ENCODE measurements at places on chromosomes 11 and 22.
A peak's percentile ranks its signal among the peaks of the same experiment; 100 is the strongest.

GRCh38 chr11:94342250-94342649 is 37.9 kb downstream of the IZUMO1R start:
- DNase-seq, result no peak

- DNase-seq, result no peak
These were observed 47.2 kb upstream of the MMP7 start for GRCh38 chr11:102577723-102578122.

DNA sequence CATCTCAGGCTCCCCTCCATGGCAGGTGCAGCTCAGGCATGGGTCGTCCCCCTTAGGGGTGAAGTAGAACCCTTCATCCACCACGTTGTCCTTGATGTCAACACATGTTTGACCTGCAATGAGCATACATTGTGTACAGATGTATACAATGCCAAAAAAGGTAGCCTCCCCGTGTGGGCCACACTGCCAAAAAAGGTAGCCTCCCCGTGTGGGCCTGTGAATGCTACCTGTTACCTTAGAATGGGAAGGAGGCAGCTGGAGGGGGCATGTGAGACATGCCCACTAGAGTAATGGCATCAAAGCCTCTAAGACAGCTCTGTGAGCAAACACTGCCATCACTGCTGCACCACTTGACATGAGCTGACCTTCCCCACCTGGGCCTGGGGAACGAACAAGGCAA is 73.7 kb downstream of the DGCR2 start:
- no peak for DNase-seq

DNA sequence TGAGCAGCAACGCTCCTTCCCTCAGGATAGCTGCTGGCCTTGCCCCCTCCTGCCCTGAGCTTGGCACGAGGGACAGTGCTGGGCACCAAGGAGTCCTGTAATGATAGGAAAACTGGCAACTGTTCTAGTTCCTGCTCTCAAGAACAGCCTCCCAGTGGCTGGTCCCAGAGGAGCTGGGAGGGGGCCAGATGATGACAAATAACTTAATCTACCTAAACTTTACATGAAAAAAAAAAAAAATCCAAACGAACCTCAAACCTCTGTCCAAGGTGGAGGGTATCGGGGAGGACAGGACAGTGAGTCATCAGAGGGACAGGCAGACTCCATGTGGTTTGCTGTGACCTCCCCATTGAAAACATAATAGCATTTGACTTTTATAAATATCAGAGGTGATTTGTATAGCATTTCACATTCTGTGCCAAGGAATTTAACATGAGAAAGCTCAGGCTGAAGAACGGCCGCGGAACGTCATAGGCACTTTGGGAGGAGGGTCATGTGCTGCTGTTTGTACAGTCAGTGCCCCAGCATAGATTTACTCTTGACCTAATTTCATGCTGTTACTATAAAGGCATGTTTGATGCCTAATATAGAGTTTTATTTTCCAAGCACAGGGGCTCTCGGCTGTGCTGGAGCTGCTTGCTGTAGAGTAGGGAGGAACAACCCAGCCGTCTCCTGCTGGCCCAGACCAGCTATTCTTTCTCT is 98.2 kb upstream of the NNMT start:
- DNase-seq, result peak; percentile 83

- DNase-seq, result no peak
These were observed 29.7 kb upstream of the ST14 start for GRCh38 chr11:130129922-130130321.

GRCh38 chr11:58958500-58958899 is 19.2 kb downstream of the GLYATL1 start:
- peak; percentile 37 for DNase-seq

GRCh38 chr11:73649206-73649605 is 2.8 kb downstream of the PLEKHB1 start:
- no peak for DNase-seq

GRCh38 chr11:96713301-96713700 is 323.5 kb downstream of the JRKL start:
- DNase-seq, result no peak

DNA sequence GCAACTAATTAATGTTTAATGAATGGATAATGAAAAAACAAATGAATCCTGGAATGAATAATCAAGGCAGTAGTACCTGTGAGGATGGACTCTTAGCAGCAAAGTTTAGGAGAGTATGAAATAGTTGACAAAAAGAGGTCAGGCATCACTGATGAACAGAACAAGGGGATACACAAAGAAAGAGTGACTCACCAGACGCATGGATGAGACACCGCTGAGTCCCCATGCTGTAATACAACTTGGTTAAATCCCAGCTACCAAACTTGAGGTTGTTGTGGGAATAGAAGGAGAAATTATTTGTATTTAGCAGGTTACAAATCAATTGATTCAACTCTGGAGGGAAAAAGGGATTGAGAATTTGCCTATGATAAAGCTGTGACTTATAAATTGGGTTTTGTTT is 976.9 kb upstream of the TENM4 start:
- peak; percentile 25 for DNase-seq

- DNase-seq, result no peak
These were observed 2.4 kb upstream of the TTC17 start for GRCh38 chr11:43356336-43356735.

DNA sequence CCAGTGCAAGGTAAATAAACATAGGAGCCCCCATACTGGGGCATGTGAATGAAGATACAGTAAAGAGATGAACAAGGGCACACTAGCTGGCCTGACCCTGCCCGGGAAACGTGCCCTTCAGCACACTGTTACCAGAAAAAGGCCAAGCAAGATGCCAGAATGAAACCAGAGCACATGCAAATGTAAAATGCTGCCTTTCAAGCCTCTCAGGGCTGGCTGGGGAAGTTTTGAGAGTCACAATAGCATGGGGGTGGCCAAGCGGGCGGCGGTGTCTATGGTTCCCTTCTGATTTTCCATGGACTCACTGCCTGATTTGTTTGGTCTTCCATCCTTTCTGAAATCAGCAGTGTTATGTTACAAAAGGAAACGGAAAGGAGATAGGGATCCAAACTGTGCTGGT is 18.9 kb upstream of the SUSD2 start:
- DNase-seq, result no peak

DNA sequence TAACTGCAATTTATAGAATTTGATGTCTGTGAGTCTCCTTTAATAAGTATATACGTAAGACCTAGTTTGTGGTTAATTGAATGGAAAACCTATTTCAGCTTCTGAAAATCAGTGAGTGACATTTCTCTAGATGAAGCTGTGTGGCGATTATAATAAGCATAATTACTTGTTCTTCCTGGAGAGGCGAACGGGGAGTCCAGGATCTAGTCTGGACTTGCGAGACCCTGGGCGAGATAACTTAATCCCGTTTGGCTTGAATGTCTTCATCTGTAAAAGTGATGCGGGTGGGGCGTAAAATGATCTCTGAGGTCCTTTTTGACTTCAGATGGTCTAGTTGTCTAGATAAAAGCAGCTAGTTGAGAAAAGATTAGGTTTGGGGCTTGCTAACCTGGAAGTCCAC is 1.1 kb downstream of the PRRG4 start:
- no peak for DNase-seq

DNA sequence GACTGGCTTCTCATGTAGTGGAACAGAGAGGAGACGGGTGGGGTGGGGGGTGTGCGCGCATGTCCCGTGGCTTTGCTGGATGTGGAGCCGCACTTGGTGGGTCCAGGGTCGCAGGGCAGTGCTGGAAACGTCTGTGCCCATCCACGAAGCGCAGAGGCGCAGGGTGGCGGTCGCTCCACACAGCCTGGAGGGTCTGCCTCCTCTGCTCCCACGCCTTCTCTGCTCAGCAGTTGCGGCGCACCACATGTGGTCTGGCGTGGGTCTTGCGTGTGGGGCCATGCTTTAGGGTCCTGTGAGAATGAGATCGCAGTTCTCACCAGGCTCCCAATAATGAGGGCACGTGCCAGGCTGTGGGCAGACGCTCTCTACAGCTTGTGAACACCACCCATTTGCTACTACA is 50.7 kb downstream of the MUC6 start:
- DNase-seq, result no peak

- DNase-seq, result no peak
These were observed 4.4 kb downstream of the OTOG start for GRCh38 chr11:17551347-17552040.

- no peak for DNase-seq
These were observed 9.5 kb upstream of the GGA1 start for GRCh38 chr22:37599153-37599552.

- peak; percentile 49 for DNase-seq
These were observed 3.9 kb upstream of the TRIM34 start for GRCh38 chr11:5620651-5621521.

- DNase-seq, result no peak
These were observed 13.9 kb downstream of the CCDC157 start for GRCh38 chr22:30370641-30371230.

DNA sequence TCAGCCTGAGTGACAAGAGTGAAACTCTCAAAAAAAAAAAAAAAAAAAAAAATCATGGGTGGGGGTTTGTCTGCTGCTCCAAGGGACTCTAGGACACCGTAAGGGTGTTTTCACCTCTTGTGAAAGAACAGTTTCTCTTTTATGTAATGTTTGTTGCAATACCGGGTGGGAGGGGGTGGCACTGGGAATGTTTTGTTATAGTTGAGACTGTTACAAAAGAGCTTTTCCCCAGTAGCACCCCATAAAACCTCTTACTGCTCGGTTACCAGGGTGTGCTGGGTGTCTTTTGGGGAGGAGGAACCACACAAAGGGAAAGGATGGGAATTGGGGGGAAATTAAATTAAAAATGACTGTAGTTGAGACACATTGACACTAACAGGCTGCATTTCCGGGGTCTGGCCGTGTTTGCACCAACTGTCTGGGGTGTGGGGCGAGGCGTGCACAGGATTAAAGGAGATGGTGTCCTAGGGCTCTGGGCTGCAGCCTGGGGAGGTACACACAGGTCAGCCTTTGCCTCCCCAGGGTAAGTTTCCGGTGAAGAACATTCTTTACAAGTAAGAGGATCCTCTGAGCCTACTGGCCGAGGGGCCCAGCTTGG is 1.6 kb downstream of the NFAM1 start:
- no peak for DNase-seq

DNA sequence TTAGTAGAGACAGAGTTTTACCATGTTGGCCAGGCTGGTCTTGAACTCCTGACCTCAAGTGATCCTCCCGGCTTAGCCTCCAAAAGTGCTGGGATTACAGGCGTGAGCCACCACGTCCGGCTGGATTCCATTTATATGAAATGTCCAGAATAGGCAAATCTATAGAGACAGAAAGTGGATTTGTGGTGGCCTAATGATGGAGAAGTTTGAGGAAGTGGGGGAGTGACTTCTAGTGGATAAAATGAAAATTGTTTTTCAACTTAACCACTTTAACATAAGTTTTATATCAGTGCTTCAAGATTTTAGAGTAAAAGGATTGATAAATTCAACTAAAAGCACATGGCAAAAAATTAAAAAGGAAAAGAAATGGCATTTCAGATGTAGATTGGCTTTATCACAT is 66.2 kb downstream of the HIPK3 start:
- DNase-seq, result no peak

- peak; percentile 66 for DNase-seq
These were observed 33.8 kb downstream of the ZNF202 start for GRCh38 chr11:123707606-123708205.

DNA sequence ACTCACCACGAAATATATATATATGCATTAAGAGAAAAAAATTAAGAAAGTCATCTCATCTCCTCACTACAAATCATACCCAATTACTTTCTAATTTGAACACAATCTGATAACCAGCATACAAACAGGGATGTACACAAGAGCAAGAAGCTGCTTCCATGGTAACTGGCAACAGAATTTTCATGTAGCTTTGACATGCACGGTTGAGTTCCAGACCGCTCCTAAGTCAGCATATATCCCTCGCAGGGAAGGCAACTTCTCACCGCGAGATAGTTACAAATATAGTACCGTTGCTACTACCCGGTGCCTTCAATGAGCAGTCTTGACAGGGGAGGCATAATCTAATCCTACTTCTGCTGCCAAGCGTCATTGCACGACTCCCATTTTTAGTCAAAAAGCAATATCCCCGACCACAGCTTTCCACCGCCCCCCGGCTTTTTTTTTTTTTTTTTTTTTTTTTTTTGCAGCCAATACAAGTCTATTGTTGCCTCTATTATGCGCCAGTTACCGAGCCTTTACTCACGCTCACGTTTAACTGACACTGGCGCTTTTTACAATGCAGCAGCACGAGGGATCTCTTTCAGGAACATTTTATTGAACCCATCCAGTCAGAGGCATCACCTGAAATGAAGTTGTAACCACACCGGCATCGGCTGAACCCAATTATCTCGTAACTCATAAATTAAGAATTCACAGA is 2.2 kb downstream of the CADM1 start:
- DNase-seq, result peak; percentile 19

DNA sequence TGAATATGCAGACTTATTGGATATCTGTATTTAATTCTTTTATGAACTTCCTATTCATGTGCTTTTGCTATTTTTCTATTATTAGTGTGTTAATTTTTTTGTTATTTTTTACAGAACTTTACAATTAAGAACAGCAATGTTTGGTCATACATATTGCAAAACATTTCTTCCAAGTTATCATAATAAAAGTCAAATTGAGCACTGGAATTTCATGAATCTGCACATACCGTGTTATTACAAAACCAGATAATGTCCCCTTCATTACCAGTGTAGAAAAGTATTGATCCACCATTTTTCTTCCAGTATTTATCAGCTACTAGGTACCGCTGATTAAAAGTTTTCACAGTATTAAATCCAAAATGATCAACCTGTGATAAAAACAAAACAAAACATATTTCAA is 40.5 kb downstream of the PRCP start:
- no peak for DNase-seq

- no peak for DNase-seq
These were observed 5.9 kb upstream of the RAC2 start for GRCh38 chr22:37249986-37250385.

DNA sequence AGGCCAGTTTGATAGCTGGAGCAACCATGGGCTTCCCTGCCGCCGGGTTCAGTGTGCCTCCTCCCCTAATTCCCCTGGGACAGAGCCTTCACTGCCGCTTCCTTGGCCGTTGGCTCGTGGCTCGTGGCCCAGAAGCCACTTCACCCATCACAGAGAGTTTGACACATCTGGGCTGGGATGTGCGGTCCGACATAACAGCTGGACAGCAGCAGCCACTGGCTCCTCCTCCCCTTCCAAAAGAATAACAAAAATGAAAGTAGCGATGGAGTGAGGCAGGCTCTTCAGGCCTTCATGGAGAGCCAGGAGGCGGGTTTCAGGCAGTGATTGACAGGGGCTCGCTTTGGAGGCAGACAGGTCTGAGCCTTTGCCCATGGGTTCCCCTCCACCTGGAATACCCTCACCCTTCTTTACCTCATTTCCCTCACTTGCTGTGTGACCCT is 8.2 kb downstream of the CREB3L1 start:
- peak; percentile 41 for DNase-seq

DNA sequence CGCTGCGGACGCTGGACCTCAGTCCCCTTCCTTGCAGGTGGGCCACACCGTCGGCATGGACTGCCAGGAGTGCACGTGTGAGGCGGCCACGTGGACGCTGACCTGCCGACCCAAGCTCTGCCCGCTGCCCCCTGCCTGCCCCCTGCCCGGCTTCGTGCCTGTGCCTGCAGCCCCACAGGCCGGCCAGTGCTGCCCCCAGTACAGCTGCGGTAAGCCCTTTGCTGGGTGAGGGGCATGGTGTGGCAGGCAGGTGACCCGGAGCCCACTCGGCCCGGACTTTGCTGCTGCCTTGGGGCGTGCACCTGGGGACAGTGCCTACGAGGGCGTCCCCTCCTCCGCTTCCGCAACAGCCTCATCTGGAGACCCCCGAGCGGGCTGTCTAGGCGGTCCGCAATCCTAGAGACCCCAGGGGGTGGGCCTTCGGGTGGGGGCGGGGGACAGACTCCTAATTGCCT is 25.4 kb upstream of the MUC5B start:
- no peak for DNase-seq

- DNase-seq, result no peak
These were observed at the start of gene NAALADL1 for GRCh38 chr11:65058419-65059054. NAALADL1 (minus strand) TSS chr11:65058553; CDS start chr11:65058521, 32 bp downstream.

- DNase-seq, result peak; percentile 6
These were observed 232.8 kb upstream of the UBASH3B start for GRCh38 chr11:122422682-122423081.
